CD4-positive, alpha-beta T cell treated with Interleukin-6 for 4 hours (primary cell): ENCODE measurements at places on chromosomes 5 and 9.
A peak's percentile ranks its signal among the peaks of the same experiment; 100 is the strongest.

DNA sequence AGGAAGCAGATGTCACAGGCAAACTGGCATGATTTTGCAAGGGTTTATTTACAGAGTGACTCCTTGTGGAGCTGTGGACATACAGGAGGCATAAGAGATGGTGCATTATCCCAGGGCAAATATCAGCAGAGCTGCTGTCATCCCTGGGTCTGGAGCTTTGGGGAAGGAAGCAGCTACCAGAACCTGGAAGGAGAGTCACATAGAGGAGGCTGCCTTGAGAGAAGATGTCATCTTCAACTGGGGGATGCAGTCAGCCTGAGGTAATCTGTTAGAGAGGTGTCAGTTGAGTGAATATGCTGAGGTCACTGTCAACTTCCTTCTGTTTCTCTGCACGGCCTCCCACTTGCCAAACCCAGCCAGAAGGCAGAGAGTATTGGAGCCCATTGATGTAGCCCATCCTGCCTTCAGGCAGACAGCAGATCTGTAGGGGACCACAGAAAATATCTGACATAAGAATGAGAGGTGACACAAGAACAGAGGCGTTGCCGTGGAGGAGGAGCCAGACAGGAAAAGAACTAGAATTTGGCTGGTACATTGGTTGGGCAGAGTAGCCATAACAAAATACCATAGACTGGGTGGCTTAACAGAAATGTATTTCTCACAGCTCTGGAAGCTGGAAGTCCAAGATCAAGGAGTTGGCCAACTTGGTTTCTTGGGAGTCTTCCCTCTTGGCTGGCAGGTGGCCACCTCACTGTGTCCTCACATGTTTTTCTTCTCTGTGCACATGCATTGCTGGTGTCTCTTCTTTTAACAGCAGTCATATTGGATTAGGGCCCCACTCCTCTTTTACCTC lies 102.8 kb downstream of the SNX18 start:
- no peak for DNase-seq

DNA sequence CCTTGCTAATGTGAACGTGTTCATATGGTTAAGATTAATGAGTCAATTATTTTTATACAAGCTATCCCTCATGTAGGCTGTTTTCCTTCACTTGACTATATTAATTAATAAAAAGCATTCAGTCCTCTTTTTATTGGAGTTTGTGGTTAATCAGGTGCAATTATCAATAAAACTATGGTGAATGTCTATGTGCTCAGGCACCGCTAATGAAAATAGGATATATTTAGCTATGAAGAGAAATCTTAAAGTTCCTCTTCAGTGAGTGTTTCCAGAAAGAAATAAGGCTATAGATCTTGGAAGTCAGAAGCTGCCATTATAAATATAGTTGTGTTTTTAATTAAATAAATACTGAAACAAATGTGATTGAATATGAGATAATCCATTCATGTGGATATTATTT lies 422.1 kb downstream of the DMAC1 start:
- DNase-seq: no peak

GRCh38 chr9:123266655-123267399 lies 1.6 kb downstream of the STRBP start:
- no peak for DNase-seq

DNA sequence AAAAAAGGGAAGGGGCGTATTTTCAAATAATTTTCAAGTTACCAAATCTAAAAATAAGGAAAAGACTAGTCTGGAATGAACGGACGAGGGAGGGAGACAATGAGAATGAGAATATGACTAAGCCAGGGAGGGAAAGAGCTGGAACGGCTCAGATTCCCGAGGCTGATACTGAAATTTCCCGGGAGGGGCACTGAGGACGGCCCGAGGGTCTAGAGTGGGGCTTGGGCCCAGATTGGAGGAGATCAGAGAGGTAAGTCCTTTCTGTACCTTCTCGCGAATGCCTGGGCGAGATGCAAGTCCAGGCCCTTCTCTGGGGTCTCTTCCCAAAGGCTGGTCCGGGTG lies 3.4 kb upstream of the CCIN start:
- no peak for DNase-seq

DNA sequence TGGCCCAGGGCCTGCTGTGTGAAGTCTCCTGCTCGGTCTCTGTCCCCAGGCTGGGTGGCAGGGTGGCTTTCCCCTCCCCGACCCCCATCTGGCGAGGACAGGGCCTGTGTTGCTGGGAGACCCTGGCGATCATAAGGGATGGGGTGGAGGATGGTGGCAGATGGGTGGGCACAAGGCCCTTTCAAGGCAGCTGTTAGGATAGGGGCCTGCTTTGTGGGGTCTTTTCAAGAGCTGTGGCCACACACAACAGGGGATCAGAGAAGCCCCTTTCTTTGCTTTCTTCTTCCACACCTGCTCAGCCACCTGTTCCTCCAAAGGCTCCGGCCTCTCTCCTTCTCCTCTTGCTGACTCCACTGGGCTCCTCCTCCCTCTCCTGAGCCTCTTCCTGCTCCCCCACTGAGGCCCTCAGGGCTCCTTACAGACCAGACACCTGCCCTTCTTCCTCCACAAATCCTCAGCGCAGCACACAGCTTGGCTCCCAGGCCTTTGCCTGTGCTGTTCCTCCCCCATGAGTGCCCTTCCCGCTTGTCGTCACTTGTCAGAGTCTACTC lies 15.0 kb upstream of the NEURL1B start:
- no peak for DNase-seq

DNA sequence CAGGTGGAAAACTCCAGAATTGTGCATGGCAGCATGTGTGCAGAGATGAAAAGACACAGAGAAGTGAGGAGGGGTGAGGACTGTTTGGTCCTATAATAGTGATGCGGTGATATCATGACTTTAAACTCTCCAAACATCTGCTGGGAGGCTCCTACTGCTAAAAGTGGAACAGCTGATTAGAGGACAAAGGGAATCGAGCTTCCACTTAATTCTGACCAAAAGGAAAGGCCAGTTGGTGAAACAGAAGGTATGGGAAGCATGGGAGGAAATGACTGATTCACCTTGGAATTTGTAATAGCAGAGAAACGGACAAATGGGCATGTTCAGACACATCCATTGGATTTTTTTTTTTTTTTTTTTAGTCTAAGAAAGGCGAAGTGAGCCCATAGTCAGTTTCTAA lies 67.5 kb upstream of the MAMDC2 start:
- DNase-seq: no peak

GRCh38 chr5:140207250-140207964 lies 32.4 kb downstream of the CYSTM1 start:
- no peak for DNase-seq

DNA sequence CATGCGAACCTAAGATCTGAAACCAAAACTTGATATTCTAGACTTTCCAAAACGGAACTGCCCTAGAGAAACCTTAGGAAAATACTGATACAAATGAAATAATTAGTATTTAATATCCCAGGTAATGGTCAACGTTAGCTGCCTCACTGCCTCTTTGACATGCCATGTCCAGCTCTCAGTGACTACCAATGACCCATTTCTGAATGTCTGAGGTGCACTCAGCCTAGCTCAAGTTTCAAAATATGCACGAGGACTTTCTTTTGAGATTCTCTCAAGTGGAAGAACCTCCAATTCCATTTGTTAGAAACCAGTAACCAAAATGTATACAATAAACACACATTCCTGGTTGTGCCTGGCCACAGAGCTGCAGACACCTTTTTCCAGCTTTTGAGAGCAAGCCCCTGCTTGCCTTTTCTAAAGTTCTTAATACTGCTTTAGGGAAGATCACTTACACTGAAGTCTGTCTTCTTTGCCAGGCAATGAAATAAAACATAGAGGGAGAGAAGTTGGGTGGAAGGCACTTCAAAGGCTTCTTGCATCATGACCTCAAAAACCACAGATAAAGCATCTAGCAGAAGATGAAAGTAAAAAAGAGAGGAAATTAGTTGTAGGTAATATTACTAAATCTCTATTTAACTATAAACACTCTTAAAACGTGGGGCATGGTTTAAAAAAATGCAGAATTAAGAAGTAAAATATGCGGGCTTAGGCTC lies 87.9 kb downstream of the MRPS27 start:
- DNase-seq: no peak

DNA sequence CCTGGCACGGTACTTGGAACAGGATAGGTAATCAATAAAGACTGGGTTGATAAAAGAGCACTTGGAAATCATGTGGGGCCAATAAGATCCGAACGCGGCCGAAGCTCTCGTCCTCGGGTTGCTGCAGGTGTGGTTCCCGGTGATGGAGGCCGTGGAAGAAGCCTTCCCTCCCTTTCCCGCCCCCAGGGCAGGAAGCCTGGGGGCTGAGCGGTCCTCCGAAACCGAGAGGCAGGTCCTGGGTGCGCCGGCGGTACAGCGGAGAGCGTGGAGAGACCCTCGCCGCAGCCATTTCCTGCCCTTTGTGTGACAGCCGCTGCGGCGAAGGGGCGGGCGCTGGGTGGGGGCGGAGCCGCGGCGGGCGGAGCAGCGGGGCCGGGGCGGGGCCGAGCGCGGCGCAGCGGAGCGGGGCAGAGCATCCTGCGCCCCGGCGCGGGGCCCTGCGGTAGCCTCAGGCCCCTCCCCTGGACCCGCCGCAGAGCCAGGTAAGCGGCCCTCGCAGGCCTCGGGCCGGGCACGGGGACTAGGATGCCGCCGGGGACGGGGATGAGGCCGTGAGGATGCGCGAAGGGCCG lies at the start of gene CYFIP2:
CYFIP2 (plus strand) TSS at position 410 of the 572 bp plus-strand sequence. CDS start 19,239 bp downstream, outside the sequence.
- DNase-seq: peak; percentile 89

DNA sequence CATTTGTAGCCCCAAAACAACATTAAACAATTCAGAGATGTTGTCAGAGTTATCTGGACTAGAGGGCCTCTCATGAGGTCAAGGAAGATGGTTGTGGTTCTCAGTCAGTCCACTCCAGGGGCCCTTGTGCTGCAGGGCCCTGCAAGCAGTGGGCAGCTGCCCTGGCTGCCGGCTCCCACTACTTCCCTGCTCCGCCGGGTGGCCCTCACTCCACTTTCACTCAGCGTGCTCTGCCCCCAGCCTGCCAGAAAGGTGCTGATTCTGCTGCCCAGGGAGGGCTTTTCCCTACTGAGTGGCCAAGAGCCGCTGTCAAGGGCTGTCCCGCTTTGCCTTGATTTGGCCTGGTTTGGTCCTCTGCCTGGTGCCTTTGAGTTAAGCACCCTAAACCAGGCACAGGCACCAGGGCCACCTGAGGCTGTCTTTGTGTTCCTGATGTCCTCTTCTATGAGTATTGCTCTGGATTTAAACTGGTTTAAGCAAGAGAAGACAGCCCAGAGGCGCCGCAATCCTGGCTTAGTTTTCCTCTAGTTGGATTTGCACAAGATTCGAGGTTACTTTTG lies 117.2 kb downstream of the GADD45G start:
- DNase-seq: no peak

DNA sequence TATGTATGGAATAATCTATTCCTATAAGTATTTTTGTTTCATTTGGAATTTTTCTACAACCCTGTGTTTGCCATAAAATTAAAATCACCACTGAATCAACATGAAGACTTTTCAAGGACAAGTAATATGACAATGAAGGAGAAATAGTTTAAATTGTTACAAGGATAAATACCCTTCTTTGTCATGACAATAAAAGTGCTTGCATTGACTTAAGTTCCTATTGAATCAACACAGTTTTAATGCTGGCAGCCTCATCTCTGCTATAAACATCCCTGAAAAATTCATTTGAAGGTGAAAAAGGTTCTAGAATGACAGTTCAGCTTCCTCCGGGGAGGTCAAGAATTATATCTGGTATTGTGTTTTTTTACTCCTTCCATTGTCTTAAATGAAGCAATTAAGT lies 1105.1 kb upstream of the CDH9 start:
- no peak for DNase-seq

DNA sequence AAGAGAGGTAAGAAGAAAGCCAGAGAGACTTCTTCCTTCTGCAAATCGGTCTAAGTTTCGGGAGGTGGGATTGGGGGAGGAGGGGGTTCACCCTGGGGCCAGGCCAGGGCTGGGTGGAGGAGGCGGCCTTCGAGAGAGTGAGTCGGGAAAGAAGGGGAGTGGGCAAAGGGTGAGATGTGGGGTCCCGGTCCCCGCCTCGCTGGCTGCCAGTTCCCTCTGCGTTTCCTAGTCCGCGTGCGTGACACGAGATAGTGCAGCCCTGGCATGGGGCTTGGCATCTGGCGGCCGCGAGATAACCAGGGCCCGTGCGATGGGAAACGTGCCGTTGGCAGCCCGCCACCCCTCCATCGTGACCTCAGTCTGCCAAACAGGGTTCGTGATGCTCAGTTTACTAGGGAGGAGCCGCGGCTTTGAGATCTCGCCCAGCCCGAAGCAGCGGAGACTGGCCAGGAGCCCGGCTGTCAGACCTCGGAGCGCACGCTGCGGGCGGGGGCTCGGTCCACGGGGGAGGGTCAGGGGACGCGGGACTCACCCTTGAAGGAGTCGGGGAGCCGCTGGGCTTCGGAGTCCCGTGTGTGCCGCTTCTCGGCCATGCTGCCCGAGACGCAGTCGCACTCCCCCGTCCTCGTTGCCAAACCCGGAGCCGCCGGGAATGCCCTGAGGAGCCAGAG lies at the start of gene STOM:
STOM (minus strand) TSS at position 656 of the 671 bp plus-strand sequence; CDS start at position 593, 63 bp downstream.
- DNase-seq: peak; percentile 72
